Memory B cell (primary cell): ENCODE measurements at places on chromosomes 1 and 21.

GRCh38 chr1:63836374-63836773, 62.6 kb downstream of the ROR1 start:
- DNase-seq = no peak

DNA sequence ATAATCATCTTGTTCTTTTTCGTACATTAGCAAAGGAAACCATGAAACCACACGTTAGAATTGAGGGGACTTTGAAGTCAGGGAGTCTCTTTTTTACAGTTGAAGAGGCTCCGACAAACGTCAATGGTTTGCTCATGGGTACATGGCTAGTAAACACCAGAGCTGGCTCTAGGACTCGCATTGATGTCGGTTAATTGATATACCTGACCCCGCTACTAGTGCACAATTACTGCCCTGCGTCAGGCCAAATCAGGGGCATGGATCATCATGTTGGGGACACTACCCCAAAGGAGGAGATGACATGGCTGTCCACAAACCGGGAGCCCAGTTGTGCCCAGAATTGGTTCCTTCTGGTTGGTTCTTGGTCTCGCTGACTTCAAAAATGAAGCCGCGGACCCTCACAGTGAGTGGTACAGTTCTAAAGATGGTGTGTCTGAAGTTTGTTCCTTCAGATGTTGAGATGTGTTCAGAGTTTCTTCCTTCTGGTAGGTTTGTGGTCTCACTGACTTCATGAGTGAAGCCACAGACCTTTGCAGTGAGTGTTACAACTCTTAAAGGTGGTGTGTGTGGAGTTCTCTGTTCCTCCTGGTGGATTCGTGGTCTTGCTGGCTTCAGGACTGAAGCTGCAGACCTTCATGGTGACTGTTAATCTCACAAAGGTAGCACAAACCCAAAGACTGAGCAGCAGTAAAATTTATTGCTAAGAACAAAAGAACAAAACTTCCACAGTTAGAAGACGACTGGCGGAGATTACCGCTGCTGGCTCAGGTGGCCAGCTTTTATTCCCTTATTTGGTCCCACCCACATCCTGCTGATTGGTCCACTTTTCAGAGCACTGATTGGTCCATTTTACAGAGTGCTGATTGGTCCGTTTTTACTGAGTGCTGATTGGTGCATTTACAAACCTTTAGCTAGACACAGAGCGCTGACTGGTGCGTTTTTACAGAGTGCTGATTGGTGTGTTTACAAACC, 126.9 kb upstream of the ERRFI1 start:
- DNase-seq = no peak

DNA sequence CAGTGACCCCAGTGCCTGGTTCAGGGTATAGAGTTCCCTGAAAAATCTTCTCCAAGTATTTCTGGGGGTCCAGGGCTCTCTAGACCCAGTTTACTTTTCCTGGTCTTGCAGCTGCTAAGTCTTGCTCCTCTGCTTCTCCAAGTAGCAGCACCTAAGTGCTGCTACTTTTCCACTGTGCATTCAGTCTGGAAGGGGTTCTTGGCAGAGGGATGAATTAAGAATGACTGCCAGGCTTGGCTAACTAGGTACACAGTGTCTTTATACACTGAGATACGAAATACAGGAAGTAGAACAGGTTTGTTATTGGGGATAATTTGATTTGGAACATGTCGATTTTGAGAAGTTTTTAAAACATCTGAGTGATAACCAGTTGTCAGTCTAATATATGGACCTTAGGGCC, 24.2 kb upstream of the ERICH3 start:
- no peak for DNase-seq

GRCh38 chr1:161096015-161096414, 2.1 kb upstream of the KLHDC9 start:
- DNase-seq = no peak

- DNase-seq = no peak
Observed at GRCh38 chr1:109269981-109270622, 12.8 kb downstream of the PSRC1 start.

DNA sequence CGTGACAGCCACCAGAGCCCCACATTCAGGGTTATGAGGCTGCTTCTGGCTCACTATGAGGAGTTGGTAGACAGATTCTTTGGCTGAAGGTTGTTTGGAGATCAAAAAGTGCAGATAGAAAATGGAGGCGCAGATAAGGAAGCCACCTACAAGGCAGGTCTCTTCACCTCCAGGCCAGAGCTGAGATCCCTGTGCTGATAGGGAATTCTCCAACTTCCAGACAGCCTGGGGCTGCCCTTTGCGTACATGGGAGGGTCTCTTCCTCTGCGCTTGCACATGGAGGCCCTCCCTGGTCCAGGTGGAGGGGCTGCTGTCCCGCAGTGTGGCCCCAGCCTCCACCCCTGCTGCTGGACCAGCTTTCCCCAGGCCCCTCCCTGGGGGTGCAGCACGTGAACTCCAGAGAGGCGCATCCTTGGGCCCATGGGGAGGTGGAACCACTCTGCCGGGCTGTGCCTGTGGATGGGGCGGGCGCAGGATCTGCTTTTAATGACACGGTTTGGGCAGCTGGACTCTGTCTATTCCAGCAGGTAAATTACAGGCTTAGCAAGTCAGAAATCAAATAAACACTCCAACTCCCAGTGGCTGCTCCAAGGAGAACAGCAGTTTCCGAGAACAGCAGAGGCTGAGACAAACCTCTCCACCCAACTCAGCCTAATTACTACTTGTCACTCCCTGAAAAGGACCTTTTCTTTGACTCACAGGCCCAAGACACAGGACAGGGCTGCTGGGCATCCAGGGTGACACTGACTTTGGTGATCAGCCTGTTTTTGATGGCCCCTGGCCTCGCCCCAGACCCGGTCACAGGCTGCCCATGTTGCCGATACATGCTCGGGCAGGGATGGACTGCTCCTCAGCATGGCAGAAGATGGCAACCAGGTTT, 12.4 kb downstream of the OXCT2 start:
- no peak for DNase-seq

- no peak for DNase-seq
Observed at GRCh38 chr1:229784834-229785233, 158.8 kb downstream of the URB2 start.

DNA sequence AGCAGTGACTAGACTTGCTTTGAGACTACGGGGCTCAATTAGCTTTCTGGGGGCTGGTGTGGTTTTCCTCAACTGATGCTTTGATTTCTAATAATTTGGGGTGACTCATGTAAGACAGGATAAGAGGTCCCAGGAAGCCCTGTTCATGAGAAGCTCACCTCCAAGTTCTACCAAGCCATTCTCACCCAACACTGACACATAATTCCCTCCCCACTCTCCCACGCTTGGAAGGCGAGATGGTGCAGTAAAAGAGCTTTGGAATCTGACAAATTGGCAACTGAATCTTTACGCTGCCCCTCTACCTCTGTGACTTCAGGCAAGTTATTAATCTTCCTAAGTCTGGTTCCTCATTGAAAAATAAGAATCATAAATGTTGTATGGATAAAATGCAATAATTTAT, 299.1 kb upstream of the DUSP10 start:
- no peak for DNase-seq

- DNase-seq = no peak
Observed at GRCh38 chr1:60874718-60875117, 207.6 kb upstream of the NFIA start.

DNA sequence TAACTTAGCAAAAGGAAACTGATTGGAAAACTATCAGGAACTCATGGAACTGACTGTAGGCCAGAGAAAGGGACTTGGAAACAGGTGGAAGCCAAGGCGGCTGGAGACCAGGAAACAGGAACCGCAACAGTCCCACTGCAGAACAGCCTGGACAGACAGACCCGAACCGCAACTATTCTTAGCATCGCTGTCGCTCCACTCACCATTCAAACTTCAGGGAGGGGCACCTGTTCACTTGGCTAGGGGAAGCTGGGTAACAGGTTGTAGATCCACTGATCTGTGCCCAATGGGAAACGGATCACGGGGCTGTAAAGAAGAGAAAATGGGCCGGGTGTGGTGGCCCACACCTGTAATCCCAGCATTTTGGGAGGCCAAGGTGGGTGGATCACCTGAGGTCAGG, 61.9 kb downstream of the CLSTN1 start:
- no peak for DNase-seq
